ENCODE measurements at places on chromosomes 3 and 15.

DNA sequence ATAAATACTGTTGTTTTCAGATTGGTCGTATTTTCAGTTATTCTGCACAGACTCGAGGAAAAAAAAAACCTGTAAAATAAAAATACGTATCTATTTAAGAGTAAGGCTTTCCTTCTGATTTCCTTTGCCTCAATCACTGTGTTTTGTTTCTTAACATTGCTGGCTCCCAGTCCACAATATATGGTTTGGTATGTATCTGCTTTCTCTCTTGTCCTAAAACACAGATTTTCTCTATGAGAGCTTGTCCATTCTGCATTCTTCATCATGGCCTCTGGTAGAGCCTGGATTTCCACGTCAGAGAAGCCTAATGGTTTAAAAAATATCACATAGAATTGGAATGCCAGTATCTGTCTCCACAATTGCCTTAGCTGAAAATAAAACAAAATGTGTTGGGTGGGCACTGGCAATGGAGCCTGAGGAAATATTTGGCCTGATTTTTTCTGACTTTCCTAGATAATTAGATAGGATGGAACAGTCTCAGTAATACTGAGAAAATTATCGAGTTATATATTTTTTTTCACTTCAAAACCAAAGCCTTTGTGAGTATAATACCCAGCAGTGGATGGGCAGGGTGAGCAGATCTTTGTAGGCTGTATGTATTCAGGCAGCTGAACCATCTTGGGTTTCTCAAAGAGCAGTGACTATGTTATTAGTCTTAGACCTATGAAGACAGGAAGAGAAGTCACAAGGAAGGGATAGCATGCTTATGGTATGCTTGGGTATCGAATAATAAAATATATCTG, 1.9 kb downstream of the CD200 start:
- no peak for DNase-seq

DNA sequence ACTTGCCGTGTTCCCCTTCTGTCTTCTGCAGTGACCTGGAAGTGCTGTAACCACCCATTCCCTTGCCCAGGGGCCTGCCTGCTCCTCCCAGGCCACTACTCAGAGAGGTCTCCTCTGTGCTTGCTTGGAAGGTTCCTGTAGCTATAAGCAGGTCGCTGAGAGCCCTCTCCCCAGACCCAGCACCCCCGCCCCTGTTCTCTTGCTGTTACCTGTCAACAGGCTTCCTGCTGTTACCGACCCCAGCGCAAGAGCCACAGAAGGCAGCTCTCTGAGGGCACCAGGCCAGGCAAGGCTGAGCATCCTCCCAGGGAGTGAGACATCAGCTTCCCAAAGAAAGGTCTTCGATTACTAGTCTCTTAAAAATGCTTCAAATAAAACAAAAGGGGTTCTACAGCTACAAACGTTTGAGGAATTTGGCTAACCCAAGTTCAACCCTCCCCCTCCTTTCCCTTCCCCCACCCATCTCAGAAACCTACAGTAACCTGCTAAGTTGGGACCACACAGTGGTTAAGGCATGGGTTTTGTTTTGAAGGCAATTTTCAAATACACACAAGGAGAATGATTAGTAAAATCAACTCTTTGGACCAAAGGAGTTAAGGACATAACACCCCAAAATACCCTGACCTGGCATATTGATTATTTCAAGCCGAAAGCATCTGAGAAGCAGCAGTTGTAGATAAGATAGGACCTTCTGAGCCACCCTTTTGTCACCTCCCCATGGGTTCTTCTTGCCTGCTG, 74.9 kb upstream of the MFGE8 start:
- no peak for DNase-seq

- DNase-seq: no peak
Measured at GRCh38 chr15:59814409-59814808, 125.3 kb upstream of the BNIP2 start.

DNA sequence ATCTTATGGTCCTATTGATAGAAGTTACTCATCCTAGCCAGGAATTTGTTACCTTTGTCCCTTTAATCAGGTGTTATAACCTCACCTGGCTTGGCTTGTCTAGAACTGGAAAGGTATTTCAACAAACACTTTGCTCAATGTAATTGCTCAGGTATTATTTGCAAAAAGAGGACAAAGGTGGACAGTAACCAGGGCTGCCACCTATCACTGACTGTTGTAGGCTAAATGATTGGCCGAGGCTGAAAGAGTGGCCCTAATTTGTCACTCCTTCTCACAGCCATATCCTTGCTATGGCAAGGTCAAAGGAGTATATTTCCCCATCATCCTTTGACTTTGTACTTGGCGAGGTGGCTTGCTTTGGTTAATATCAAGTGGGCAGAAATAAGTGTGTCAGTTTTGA, 2.7 kb upstream of the SELENOS start:
- DNase-seq: no peak

DNA sequence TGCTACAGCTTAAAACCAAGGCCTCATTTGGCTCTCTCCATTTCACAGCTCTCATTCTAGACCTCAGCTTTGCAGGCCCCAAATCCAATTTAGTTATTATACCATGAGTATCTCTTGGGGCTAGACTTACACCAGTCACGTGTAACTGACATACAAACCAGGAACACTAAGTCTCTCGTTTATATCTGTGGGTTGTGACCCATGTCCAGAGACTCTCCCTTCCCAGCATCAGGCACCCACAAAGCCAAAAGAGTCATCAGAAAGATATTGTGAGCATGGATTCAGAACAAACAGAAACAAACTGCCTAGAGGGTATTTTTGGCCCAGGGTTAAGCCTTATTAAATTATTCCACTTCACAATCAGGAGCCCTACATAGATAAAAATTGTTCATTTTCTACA, 5.6 kb upstream of the CCDC13 start:
- no peak for DNase-seq

DNA sequence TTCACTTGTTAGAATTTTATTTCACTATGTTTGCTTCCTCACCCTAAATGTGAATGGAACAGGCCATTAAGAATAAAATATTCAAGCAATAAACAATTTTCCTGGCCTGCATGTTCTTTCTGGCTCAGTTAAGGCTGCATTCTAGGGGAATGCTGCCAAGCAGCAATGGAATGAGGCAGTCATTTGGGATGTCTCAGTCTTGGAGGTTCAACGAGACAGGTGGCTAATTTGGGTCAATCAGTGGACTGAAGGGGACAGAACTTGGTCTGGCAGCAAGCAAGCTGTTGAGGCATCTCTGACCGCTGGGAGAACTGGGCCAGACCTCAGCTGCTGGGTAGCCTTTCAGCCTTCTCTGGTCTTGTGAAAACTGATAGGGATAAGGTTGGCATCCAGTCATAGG, 241.6 kb downstream of the NLGN1 start:
- DNase-seq: no peak

GRCh38 chr3:149058602-149059001, 27.7 kb downstream of the HLTF start:
- no peak for DNase-seq

GRCh38 chr3:188728371-188728896, 443.3 kb upstream of the TPRG1 start:
- DNase-seq: no peak

DNA sequence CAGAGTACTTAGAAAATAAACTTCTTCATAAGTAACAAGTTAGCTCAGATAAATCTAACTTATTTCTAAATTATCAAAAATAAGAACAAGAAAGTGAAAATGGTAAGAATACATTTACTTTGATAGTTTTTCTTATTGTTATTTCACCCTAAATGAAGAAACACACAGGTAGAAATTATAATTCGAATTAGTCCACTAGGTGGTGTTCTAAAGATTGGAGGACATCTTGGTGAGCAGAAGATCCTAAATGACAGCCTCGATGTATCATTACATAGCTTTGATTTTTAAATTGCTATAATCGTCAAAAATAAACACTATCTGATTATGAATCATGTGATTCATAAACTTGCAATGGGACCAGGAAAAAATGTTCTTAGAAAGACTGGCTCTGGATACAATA, 280.8 kb upstream of the UBE2E2 start:
- no peak for DNase-seq

DNA sequence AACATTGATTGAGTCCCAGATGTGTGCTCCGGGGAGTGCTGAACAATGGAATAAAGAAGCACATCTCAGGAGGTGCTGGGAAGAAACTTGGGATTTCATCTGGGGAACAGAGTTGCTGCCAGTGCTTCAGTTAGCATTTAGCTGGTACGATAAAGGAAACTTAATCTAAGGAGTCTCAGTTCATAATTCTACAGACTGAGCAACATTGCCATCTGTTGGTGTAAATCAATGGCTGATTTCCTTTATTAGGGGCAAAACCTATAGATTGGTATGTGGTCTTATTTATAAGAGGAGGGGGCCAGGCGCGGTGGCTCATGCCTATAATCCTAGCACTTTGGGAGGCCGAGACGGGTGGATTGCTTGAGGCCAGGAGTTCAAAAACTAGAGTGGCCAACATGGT, 8.9 kb downstream of the MKRN2OS start:
- no peak for DNase-seq

DNA sequence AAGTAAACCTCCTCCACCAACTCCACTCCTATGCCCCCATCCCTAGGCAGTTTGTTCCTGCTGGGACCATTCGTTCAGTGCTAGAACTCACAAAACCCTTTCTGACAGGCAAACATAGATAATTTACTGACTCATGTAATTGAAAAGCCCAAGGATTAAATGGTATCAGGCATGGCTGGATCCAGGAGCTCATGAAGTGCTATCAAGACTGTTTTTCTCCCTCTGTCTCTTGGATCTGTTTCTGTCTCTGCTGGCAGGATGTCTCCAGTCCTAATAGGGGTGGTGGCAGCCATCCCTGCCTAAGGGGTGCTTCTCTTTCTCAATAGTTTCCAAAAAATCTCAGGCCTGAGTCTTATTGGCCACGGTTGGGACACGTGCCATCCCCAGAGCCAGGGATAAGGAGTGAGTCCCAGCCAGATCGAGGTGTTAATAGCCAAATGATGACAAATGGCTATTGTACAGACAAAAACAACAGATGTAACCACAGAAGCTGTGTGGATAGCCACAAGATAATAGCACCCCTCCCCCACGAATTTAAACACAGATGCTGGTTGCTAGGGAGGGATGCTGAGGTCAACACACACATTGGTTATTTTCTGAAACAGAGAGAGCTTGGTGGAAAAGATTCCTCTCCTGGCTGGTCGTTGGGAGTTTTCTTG, 168.6 kb downstream of the SHQ1 start:
- no peak for DNase-seq

GRCh38 chr3:122415762-122416654, at the start of gene WDR5B:
WDR5B (minus strand) TSS chr3:122416062; CDS start chr3:122415528, 534 bp downstream.
- no peak for DNase-seq

DNA sequence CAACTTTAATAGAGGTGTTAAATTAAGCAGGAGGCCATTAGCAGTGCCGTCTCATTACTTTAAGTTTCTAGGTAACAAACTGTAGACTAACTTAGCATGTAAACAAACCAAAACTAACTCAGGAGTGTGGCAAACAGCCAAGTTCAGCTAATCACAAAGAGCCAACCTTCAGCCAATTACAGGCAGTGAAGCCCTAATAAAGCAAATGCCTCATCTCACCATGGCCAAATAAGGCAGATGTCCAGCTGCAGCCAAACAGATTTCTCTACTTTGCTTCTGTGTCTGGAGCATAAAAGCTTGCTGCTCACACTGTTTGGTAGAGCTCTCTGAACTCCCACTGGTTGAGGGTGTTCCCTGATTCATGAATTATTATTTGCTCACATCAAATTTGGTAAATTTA, 835.4 kb upstream of the GBE1 start:
- DNase-seq: no peak

DNA sequence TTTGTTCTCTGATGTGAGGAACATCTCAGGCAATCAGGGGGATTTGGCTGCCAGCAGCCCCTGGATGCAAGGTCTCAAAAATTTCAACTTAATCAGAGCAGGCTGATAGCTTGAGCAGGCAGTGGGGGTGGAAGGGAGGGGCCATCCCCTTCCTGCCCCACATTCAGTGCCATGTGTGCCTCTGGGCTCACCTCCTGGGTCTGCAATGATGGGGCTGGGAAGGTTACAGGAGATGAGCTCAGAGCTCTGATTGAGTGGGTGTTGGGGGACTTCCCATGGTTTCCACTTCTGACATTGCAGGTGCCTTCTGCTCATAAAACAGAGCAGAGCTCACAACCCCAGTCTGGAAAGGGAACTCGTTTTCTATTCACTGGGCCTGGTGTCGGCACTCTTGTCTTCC, 37.0 kb downstream of the PARP16 start:
- no peak for DNase-seq

- DNase-seq: no peak
Measured at GRCh38 chr3:143119974-143120715, 574 bp downstream of the CHST2 start.

DNA sequence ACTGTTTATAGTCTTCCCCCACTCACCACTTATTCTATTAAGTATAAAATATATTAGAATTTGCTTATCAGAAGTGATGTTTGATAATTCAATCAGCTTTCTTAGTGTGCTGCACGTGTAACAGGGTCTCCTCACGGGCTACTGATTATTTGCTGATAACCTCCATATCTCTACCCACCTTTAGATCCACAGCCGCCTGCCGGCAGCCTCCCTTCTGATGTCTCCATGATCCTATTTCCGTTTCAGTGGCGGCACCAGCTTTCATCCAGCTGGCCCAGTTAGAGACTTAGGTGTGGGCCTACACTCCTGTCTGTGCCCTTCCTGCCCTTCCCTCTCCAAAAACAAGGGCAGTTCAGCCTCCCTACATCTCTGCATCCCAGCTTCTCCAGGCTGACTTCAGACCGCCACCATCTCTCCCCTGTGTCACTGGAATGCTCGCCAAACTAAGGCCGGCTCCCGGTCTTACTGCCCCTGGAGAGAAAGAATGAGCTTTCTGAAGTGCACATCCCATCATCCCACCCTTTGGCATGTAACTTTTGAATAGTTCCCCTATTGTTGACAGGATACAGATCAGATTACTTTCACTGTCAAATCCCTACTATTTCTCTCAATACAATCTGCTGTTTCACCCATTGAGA, 76.6 kb upstream of the PRTG start:
- DNase-seq: no peak

DNA sequence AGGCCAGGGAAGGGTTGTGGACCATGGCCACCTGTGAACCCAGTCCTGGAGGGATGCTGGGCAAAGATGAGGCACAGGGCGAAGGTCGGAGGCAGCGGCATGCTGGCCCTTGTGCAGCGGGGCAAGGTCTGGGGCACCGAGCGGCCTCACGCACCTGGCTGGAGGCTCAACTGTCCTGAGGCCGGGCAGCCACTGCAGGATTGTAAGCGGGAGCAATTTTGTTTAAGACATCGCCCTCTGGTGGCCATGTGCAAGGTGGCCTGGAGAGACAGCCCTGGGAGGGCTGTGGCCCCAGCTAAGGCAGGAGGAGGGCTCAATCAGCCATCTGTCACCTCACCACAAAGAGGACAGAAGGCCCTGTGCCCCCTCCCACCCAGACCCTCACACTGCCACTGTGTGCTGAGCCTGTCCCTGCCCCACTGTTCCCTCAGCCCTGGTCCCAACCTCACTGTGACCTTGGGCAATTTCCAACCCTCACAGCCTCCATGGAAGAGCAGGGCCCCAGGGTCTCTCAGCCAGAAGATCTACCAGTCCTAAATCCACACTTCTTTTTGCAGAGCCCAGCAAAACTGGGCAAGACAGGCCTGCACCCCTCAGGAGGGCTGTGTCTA, 46.2 kb downstream of the TPRA1 start:
- peak; percentile 29 for DNase-seq

- no peak for DNase-seq
Measured at GRCh38 chr3:69353503-69353902, 32.4 kb downstream of the FRMD4B start.
